Fibroblast of lung (primary cell): ENCODE measurements at places on chromosomes 2 and 18. TPM values are rescaled to one million over a fixed set of nuclear protein-coding genes. Genes with fewer than 3 reads are reported as not detected.

- no peaks in the 10 kb centered on the region for H3K36me3 ChIP-seq
- no peak for DNase-seq
- no peaks in the 10 kb centered on the region for H3K4me1 ChIP-seq
- H3K27me3 ChIP-seq: no peaks in the 10 kb centered on the region
Measured at GRCh38 chr2:210562091-210562490, 5.7 kb downstream of the CPS1 start.

GRCh38 chr2:147603447-147603846 lies 241.4 kb upstream of the ACVR2A start:
- no peaks in the 10 kb centered on the region for H3K36me3 ChIP-seq
- DNase-seq: no peak
- H3K4me1 ChIP-seq: no peaks in the 10 kb centered on the region
- no peaks in the 10 kb centered on the region for H3K27me3 ChIP-seq

DNA sequence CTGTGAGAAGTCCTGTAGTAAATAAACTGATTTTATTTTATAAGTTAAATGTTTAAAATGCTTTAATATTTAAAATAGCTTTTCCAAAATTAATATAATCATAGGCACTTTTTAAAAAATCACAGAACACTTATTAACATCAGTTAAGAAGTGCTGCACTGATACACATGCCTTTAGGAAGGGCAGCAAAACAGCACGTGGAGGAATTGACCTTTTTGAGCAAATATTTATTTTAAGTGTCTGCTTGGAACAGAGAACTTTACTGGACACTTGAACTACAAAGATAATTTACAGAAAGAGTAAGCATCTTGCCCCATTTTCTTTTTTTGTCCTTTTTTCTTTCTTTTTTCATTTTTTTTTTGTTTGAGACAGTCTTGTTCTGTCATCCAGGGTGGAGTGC lies 87.7 kb upstream of the NARS1 start:
- no peak overlapping the region for H3K4me3 ChIP-seq
- no peak for DNase-seq
- H3K4me1 ChIP-seq: peaks cover 3% of the 10 kb centered on the region
- H3K27ac ChIP-seq: no peak overlapping the region

DNA sequence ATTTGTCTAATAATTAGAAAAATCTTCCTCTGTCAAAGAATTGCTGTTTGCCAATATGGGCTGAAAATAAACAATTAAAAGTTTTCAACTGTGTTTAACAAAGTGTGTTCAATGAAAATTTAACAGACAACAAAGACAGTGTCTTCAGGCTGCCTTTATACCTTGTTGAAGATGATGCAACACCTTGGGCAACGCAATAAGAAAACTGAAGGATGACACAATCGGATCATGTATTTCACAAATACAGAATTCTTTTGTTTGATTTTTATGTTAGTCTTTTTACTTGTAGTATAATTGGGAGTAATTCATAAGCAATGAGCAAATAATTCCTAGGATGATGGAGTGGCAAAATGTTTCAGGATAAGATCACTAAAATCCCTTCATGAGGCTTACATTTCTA lies 27.8 kb downstream of the CHN1 start:
- H3K36me3 ChIP-seq: no peaks in the 10 kb centered on the region
- DNase-seq: no peak
- no peak overlapping the region for H3K4me3 ChIP-seq
- H3K4me1 ChIP-seq: peaks cover 9% of the 10 kb centered on the region

DNA sequence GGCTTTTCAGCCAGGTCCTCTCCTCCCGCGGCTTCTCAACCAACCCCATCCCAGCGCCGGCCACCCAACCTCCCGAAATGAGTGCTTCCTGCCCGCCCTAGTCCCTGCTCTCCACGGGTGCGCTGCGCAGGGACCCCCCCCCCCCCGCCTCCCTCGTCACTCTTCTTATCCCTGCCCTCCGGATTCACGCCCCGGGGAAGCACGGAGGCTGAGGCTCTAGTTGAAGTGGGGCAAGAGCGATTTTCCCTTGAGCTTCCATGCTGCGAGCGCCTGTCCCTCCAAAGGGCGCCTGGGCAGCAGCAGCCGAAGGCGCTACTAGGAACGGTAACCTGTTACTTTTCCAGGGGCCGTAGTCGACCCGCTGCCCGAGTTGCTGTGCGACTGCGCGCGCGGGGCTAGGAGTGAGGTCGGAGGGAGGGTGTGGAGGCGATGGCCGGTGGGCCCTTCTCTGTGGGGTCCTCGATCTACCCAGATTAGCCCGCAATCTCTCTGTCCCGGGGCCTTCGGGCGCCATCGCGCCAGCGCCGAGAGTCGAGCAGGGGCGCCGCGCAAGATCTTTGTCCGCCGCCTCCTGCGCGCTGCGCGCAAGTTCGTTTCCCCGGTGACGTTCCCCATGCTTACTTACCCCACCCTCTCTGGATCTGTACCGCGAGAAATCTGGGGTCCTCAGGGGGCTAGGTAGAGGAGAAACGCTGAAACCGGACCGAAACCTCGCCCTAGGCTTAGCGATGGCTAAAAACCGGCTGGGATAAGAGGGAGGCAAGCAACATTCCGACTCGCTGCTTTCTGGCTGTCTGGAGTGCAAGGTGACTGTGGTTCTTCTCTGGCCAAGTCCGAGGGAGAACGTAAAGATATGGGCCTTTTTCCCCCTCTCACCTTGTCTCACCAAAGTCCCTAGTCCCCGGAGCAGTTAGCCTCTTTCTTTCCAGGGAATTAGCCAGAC lies 677 bp downstream of the GAD1 start:
- no peaks in the 10 kb centered on the region for H3K36me3 ChIP-seq
- peak overlapping the region; percentile 40 for H3K4me3 ChIP-seq
- peaks cover 76% of the 10 kb centered on the region for H3K27me3 ChIP-seq
- DNase-seq: peak; percentile 27
- H3K4me1 ChIP-seq: peaks cover 3% of the 10 kb centered on the region

GRCh38 chr2:171630812-171631626 lies 56.2 kb upstream of the DYNC1I2 start:
- no peak overlapping the region for H3K27ac ChIP-seq
- no peaks in the 10 kb centered on the region for H3K27me3 ChIP-seq
- peak; percentile 23 for DNase-seq

DNA sequence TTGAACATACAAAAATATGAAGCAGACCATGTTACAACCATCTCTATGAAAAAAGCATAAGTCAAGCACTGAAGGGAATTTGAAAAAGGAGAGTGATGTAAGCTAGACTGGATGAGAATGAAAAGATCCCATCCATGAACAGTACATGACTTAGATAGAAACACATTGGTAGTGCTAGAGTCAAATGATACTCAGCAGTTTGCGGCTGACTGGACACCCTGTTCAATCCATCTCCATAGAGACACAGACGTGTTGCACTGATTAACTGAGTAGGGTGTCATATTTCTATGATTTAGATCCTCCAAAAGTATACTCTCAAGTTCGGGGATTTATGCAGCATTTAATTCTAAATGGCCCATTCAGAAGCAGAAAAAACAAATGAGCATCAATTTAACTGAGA lies 674.3 kb upstream of the NRXN1 start:
- no peak overlapping the region for H3K27ac ChIP-seq
- no peaks in the 10 kb centered on the region for H3K27me3 ChIP-seq
- DNase-seq: no peak
- no peaks in the 10 kb centered on the region for H3K36me3 ChIP-seq

DNA sequence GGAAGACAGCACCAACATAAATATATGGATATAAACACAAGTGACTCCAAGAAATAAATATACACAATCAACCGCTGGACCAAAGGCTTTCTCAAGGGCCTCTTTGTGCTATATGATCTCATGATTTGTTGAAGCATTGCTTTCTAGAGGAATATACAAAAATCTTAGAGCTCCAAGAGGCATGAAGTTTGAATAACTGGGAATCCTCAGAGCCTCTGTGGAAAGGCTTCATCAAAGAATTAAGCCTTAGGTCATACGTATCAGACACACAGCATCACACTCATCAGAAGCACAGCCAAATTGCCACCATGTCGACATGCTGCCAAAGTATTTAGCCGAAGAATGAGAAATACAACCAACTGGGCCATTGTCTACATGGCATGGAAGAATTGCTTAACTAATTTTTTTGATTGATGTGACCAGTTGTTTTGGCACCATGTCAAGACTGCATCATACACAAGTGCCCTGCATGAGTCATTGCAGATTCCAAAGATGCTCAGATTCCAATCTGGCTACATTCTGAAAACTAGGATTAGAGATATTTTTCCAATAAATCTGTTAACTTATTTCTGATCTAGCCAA lies 860.6 kb upstream of the ZEB2 start:
- H3K36me3 ChIP-seq: no peaks in the 10 kb centered on the region
- H3K4me1 ChIP-seq: peaks cover 3% of the 10 kb centered on the region
- H3K27me3 ChIP-seq: no peaks in the 10 kb centered on the region
- H3K27ac ChIP-seq: no peak overlapping the region

DNA sequence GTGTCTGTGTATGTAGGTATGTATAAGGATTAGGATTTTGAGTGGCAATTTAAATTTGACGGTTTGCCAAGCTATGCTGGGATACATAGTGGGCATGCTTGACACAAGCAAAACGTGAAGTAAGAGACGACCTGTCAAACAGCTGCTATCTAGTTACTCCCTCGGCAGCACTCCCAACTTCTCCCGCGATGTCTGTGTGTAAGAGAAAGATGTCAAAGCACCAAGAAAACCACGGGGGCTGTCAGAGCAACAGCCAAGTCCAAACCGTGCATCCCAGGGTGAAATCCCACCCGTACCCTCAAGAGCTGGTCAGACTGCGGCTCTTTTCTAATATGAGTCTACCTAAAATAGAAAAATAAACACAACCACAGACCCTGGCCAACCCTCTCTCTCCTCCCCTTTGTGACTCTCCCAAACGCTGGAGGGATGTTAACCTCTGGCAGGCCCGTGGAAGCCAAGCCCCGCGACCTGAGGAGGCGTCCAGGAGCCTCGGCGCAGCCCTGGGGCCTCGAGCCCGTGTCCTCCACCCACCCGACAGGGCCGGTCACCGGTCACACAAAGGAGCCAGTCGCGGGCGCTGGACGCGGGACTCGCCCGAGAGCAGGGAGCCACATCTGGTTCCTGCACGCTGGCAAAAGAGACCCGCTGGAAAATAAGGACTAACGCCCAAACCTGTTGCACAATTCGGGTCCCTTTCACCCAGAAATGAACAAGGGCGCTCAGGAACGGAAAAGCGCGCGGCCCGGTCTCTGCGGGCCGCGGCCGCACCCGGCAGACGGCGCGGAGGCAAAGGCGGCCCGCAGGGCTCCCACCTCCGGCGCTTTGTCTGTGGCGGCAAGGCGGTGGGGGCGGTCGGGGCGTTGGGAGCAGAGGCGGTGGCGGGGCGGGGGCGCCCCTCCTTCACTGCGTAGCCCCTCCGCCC lies 925 bp downstream of the SESTD1 start:
- H3K4me1 ChIP-seq: no peaks in the 10 kb centered on the region
- H3K27me3 ChIP-seq: no peaks in the 10 kb centered on the region
- peak overlapping the region; percentile 70 for H3K4me3 ChIP-seq
- H3K36me3 ChIP-seq: no peaks in the 10 kb centered on the region
- peak; percentile 57 for DNase-seq
- peak overlapping the region; percentile 73 for H3K27ac ChIP-seq

GRCh38 chr2:138501425-138502254 lies at the start of gene SPOPL:
SPOPL (plus strand) TSS chr2:138501770; CDS start chr2:138550217, 48,447 bp downstream.
- peak within 1 kb of the TSS; percentile 70 for H3K4me3 ChIP-seq
- H3K36me3 ChIP-seq: no peaks in the 10 kb centered on the region
- no peaks in the 10 kb centered on the region for H3K27me3 ChIP-seq
- H3K4me1 ChIP-seq: no peaks in the 10 kb centered on the region
- DNase-seq: peak; percentile 82
- H3K27ac ChIP-seq: peak within 1 kb of the TSS; percentile 79

DNA sequence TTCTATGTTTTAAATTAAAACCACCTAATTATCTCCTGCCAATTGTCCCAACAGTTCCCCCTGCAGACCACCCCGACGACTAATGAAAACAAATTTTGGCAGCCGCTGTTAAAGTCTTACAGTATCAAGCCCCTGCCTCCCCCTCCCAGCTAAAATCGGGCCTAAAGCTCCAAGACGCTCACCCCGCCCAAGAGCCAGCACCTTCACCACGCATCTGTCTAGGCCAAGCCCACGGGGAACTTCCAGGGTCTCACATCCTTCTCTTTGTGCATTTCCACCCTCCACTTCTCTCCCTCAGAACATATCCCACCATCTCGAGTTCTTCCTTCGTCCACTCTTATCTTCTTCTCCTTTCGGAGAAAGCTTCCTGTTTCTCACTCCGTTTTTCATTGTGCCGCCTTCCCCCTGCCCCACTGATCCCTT lies 445 bp downstream of the PRPF40A start:
- H3K4me1 ChIP-seq: no peaks in the 10 kb centered on the region
- peak overlapping the region; percentile 99 for H3K4me3 ChIP-seq

GRCh38 chr18:65632236-65632635 lies 118.6 kb upstream of the CDH7 start:
- no peak overlapping the region for H3K4me3 ChIP-seq
- DNase-seq: no peak
- H3K27ac ChIP-seq: no peak overlapping the region
- H3K36me3 ChIP-seq: no peaks in the 10 kb centered on the region
- H3K4me1 ChIP-seq: no peaks in the 10 kb centered on the region
- H3K27me3 ChIP-seq: no peaks in the 10 kb centered on the region

- H3K4me3 ChIP-seq: no peak overlapping the region
- peak; percentile 77 for DNase-seq
- no peak overlapping the region for H3K27ac ChIP-seq
- H3K4me1 ChIP-seq: no peaks in the 10 kb centered on the region
- H3K27me3 ChIP-seq: no peaks in the 10 kb centered on the region
Measured at GRCh38 chr2:14614017-14614416, 18.5 kb upstream of the LRATD1 start.

- H3K27ac ChIP-seq: no peak overlapping the region
- no peak overlapping the region for H3K4me3 ChIP-seq
- H3K4me1 ChIP-seq: no peaks in the 10 kb centered on the region
- H3K36me3 ChIP-seq: no peaks in the 10 kb centered on the region
- DNase-seq: no peak
Measured at GRCh38 chr2:207939342-207940108, 85.8 kb downstream of the PLEKHM3 start.

Gene VIT
- total RNA-seq: 0.17 and 0.77 TPM in 2 replicates

Gene UGT1A8
- total RNA-seq: not detected in 2 replicates

Gene SH3BP4
- total RNA-seq: 36.5 and 74.8 TPM in 2 replicates

Gene MATN3
- 0.51 and 2.3 TPM in 2 replicates for total RNA-seq

Gene WDSUB1
- 15.2 and 18.3 TPM in 2 replicates for total RNA-seq
